Hippocampal formation (tissue), 2 donors: ENCODE measurements at places on chromosomes 12 and 14.
A peak's percentile ranks its signal among the peaks of the same experiment; 100 is the strongest.

GRCh38 chr12:61821381-61821780 is 438.8 kb upstream of the USP15 start:
- no peak for DNase-seq

DNA sequence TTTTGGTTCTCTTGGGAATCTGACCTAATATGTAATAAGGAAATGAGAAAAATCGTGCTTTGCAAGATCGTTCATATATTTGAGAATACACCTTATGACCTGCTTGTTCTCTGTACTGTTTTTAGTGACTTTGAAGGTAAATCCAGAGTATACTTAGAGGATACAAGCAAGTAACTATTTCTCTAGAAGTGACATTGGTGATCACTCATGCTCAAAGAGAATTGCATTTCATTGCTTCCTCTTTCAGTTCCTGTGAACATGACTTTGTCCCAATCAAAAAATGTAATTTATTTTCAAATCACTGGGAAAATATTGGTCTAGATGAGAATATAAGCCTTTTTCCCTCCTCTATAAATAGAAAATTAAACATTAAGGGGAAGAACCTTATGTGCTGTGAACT is 2.7 kb downstream of the KTN1 start:
- DNase-seq, result no peak

DNA sequence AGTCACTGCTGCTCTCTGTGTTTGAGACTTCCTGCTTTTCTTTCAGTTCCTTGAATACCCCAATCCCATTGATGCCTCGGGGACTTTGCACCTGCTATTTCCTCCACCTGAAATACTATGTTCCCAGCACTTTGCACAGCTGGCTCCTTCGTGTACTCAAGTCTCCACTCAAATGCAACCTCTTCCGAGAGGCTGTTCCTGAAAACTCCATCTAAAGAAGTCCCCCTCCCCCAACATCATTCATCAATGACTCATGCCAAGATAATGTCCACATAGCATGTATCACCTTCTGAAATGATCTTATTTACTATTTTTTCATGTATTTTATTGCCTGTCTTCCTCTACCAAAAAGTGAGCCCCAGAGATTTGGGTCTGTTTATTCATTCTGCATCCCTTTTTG is 48.6 kb downstream of the HSPB8 start:
- no peak for DNase-seq

- no peak for DNase-seq
These were observed 94.4 kb downstream of the KCNK10 start for GRCh38 chr14:88228522-88229236.

DNA sequence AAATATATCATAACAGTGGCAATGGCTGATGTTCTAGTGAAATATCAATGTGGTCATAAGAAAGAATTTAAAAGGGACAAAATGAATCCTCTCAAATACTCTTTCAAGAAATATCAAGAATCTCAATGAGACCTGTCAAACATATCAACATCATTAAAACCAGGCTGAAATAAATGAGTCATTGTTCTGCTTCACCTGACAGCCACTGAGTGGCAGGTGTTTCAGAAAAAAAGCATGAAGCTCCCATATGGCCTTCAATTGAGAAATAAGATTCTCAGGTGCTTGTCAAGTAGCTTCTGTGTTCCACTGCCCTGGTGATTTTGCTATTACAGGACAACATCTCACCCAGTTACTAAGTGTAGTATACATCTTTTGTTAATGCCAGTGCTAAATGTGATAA is 21.5 kb downstream of the ANAPC5 start:
- DNase-seq, result no peak

DNA sequence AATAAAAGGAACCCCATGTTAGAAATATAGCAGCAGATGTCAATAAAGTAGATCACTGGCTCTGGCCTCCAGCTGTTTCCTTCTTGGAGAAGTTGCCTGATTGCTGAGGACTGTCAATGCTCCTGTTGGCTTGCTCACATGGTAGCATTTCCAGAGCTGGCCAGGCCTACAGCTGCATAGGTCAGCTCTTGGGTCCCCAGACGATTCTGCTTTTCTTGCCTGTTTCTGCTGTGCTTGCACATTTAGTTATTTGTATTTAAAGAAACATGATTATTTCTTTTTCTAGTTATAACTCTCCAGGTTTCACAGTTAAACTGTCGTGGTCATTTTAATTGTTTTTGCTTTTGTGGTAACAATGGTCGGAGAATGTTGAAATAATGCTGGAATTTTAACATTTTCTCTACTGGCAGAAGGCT is 7.2 kb downstream of the NAV3 start:
- peak; percentile 22 for DNase-seq

GRCh38 chr14:91143862-91144261 is 30.0 kb downstream of the DGLUCY start:
- no peak for DNase-seq

DNA sequence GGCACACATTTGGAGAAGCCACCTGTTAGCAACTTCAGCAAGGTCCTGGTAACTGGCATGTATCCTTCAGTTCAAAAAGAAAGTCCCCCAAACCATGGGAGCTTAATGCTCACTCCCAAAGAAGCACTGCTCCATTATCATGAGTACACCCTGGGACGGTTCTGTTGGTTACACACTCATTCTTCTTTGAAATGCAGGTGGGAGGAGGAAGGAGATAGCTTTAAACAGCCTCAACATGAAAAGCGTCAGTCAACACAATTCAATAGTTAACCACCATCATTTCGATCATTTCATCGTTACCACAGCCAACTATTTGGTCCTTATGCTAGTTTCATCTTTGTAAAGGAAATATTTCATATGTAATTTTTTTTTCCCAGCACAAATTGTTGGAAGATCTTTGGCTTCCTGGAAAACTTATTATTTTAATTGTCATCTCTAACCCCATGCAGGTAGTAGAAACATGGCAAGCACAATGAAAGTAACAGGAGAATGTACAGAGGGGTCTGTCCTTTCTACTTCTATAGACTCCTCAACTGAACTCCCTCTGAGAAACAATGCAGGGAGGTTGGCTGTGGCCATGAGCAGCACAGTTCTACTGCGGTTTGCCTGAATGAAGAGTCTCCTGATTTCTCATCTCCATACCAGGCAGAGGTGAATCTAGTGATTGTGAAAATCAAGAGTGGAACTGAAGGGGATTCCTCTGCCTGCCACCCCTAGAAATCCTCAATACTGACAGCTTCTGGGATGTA is 196.4 kb upstream of the FOXN3 start:
- no peak for DNase-seq

GRCh38 chr14:52111583-52111982 is 42.7 kb upstream of the NID2 start:
- DNase-seq, result no peak
